ENCODE measurements at places on chromosomes 4 and X.

DNA sequence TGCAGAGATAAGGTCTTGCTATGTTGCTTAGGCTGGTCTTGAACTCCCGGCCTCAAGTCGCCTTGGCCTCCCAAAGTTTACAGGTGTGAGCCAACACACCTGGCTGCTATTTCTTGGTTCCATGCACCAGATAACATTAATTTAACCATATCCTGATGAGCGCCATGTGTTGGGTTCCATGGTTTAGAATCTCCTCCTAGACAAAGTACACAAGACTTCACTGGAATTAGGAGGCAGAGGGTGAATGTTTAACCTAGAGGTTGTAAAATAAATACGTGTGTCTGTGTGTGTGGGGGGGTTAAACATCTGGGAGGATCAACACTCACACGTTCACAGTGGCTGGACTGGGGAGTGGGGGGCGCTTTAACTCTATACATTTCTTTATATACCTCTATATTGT is 32.4 kb upstream of the SORCS2 start:
- no peak for DNase-seq

DNA sequence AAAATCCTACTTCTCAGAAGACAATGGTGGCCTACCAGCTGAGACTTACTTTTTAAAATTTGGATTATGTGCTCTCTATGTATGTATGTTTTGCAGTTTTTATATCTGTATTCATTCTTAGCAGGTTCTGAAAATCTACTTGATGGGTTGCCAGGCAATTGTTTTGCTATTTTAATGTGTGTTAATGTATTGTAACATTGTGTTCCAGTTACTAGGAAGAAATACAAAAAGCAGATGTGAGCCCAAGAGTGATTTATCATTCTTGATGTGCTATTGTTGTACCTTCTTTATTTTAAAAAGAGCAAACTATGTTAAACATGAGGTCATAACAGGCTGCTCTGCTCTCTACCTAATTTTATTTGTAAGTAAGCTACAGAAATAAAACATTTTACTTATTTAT is 81.9 kb downstream of the REPS2 start:
- no peak for DNase-seq

GRCh38 chrX:78493180-78493579 is 165.8 kb upstream of the CYSLTR1 start:
- no peak for DNase-seq

- DNase-seq, result no peak
Measured at GRCh38 chr4:48967101-48967500, 19.0 kb upstream of the CWH43 start.

DNA sequence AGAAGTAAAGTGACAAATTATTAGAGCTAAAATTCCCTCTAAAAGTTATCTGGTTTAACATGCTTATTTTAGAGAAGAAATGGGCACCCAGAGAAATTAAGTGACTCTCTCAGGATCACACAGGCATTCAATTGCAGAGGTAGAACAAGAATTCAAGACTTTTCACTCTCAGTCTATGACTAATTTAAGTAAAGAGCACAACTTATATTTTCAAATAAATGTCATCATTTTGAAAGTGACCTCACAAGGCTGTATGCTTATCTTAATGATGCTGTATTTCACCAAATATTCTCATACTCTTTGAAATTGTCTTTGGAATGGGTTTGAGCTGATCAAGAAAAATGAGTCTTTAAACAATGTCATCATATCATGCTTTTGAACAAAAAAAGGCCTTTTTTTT is 15.3 kb downstream of the GPR174 start:
- DNase-seq, result no peak

DNA sequence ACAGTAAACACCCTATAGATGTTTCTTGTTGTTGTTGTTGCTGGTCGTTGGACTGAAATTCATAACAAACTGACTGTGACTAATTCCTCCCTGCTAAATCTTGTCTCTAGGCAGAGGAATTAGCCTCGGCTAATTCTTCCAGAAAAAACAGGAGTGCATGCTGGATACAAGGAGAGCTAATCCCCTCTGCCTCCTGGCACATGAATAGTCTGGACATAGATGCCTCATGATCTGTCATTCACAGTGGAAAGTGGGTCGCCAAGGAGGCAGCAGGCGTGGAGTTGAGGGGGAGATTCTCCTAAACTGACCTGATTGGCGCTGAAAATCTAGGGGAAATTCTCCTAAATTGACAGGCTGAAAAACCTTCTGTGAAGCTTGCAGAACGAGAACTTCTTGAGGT is 220.1 kb downstream of the DCTD start:
- no peak for DNase-seq

- DNase-seq, result peak; percentile 20
Measured at GRCh38 chr4:177546745-177547144, 104.5 kb upstream of the AGA start.

- no peak for DNase-seq
Measured at GRCh38 chrX:9687899-9688298, 77.7 kb downstream of the GPR143 start.

DNA sequence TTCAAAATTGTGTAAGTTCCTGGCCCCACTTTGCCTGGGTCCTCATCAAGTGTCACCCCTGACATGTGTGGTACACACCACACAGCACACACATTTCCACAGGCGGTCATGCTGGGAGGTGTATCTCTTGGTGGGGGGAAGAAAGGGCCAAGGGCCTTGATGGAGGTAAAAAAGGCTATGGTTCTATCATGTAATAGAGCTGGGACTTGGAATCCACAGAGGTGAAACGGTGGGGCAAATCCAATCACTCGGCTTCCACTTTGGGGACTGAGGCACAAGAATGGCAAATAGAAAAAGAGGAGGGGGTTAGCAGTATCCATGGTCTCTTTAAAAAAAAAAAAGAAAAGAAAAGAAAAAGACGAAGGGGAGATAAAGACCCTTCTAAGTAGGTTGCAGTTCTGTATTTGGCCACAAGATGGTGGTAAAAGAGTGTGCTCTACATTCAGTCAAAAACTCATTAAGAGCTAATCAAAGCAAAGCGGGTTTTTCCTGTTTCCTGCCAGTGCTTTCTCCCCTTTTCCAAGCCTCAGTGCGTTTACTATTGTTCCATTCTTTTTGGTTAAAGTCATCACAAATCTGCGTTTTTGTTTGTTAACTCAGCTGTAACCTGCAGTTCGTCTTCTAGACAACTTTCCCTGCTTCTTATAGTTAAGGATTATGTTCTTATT is 37.0 kb upstream of the ATP6AP2 start:
- DNase-seq, result peak; percentile 51

- no peak for DNase-seq
Measured at GRCh38 chrX:133689997-133690599, 274.8 kb upstream of the GPC4 start.

DNA sequence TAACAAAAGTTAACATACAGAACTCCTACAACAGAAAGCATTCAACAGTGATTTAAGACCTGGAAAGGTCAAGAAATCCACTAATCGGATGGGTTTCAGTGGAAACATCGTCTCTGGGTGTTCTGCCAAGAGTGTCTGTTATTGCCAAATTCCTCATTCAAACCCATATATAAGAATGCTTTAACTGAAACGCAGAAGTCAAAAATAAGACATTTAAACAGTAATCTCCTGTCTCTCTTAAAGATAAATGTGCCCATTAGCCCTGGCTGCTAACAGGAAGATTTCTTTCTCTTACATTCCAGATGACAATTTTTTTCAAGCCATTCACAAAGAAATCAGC is 31.5 kb downstream of the DCTD start:
- DNase-seq, result peak; percentile 67

DNA sequence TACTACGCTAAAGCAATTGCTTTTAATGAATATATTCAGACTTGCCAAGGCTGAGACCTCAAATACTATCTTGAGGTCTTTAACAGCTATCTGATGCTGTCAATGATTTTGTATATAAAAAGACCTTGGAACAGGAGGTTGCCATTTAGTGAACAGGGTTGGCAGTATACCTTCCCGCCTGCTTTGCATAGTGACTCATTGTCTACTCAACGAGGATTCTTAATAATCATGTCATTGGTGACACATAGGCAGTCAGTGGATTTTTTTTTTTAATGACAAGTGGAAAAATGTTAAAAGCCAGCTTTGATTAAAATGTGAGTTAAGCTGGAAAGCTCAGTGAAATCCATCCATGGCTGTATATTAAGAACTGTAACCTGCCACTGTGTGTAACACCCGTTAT is 164.0 kb downstream of the ASMT start:
- DNase-seq, result peak; percentile 15

- DNase-seq, result no peak
Measured at GRCh38 chrX:16855363-16856075, 14.6 kb downstream of the RBBP7 start.

DNA sequence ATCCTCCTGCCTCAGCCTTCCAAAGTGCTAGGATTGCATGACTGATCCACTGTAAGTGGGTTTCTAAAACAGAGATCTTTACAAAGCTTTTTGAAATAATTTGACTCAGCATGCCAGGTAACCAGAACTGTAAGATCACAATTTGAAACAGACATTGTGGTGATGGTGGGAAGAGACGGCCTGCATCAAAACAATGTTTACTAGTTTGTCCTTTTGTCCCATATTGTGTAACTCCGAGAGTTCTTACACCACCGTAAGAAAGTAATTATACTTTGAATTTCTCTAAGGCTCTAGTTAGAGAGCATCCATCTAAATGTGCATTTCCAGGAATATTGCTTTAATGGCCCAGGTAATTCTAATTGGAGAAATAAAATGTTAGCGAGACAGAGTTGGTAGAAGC is 594 bp upstream of the ARHGAP24 start:
- DNase-seq, result no peak

DNA sequence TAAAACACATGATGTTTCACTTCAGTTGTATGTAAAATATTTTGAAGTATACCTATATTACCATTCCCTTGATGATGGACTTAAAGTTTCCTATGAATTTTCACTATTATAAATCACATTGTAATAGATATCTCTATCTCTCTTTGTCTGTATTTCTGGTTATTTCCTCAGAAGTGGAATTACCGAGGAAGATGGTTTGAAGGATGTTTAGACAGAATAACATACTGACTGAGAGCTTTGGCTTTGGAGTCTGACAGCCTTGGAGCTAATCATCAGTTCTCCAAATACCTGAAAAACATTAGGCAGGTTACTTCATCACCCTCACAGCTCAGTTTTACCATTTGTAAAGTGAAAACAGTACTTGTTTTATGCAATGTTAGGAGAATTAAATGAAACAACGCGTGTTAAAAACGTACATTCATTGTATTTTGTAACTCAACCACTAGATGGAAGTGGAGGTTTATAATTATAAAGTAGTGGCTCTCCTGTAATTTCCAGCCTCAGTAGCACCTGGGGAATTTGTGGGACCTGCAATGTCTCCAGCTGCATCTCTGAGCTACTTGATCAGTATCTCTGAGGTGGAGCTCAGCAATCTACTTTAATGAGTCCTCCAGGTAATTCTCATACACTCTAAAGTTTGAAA is 14.3 kb downstream of the JCHAIN start:
- peak; percentile 40 for DNase-seq

DNA sequence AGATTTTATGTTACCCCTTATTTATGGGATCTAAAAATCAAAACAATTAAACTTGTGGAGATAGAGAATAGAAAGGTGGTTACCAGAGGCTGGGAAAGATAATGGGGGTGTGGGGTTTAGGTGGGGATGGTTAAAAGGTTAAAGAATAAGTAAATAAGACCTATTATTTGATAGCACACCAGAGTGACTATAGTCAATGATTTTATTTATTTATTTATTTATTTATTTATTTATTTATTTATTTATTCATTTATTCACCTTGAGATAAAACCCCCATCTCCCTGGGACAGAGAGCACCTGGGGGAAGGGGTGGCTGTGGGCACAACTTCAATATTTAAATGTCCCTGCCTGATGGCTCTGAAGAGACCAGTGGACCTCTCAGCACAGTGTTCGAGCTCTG is 66.1 kb downstream of the UGT2A3 start:
- no peak for DNase-seq

DNA sequence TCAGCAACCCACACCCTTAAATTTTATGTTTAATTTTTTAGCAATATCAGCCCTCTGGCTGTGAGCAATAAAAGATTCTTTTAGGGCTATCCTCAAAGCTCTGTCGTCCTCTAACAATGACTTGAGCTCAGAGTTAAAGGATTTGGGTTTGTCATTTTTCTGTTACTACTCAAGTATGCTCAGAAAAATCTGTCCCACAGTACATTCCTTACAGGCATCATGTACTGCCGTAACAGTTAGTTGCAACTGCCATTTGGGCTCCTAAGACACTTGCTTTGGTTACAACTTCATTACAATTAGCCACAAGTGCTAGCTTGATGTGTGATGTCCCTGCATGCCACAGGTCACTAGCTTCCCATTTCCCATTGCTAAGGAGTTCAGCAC is 33.2 kb downstream of the COQ2 start:
- peak; percentile 51 for DNase-seq

DNA sequence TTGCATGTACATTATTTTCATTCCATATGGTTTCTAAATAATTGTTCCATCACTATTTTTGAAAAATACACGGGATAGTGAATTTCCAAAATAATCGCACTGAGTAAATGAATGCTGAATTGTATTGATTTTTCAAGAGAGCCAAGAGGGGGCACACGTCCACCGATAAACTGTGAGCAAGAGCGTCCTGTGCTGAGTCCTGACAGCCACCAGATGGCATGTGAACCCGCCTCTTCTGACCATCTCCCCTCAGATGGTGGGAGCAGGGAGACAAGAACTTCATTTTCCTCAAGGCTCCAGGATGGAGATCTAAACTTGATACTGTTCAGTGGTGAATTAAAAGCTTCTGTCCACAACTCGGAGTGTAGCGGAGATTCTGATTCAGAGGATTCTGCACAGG is 30.6 kb upstream of the IL9R start:
- no peak for DNase-seq

GRCh38 chrX:68376373-68376772 is 56.9 kb downstream of the OPHN1 start:
- no peak for DNase-seq

DNA sequence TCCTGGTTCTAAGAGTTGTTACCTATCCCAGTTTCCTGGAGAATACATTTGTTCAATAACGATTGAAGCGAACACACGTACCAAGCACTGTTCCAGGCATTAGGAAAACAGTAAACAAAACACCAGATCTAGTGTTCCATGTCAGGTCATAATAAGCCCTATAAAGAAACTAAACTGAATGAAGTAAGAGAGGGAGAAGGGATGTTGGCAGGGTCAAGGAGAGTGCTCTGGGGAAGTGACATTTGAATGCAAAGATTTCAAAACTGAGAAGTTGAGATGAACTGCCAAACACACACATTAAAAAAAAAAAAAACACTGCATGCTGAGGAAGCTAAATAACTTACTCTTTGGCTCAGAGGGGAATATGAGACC is 14.4 kb upstream of the ENAM start:
- DNase-seq, result no peak

GRCh38 chrX:102684772-102685520 is 27.3 kb upstream of the GPRASP2 start:
- DNase-seq, result no peak

DNA sequence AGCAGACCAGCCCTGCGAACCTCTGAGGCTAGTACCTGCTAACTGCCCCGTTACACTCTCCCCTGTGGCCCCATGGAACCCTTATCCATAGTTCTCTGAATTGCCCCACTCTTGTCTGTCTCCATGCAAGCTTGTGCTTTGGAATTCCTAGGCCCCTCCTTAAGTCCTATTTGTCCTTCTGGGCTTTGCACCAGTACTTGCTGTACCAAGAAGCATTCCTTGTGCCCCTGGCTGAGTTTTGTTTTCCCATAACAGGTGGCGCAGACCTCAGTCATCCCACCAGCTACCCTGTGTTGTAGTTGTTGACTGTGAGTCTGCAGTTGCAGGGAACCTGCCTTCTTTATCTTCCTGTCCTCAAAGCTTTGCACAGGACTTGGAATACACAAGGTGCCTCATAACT is 147.9 kb downstream of the AMMECR1 start:
- DNase-seq, result no peak

Data from fibroblast of skin of right quadriceps (primary cell).